ENCODE measurements at places on chromosomes 16 and 17.

DNA sequence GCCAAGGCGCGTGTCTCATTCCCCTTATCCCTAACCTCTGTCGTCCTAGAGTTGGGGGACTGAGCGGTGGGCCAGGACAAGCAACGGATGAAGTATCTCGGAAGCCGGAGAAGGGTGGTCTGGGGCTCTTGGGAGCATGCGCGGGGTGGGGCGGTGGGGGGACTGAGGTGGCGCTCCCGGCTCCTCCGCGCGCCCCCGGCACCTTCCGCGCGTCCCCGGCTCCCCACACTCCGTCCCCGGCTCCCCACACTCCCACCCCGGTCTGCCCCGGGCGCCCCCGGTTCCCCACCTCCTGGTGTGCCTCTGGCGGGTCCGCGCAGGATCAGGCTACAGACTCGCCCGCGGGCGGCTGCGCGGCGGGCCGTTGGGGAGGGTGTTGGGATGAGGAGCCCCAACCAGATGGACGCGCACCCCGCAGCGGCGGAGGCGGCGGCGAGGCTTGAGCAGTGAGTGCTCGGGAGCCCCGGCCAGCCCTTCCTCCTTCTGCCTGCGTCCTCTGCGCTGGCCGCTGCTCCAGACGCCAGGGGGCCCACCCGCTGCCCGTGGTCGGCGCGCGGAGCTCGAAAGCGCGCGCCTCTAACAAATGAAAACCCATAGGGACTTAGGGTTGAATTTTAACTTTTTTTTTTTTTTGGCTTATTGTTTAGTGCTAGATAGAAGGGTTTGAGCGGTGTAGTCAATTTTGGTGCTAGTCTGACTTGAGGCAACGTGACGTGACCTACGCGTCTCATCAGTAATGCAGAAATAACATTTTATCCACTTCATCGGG is 5.6 kb upstream of the CRYM start:
- no peak for DNase-seq

GRCh38 chr16:27500801-27501200 is 48.9 kb downstream of the GTF3C1 start:
- no peak for DNase-seq

GRCh38 chr16:68202091-68202519 is 33.8 kb downstream of the ESRP2 start:
- DNase-seq, result no peak

DNA sequence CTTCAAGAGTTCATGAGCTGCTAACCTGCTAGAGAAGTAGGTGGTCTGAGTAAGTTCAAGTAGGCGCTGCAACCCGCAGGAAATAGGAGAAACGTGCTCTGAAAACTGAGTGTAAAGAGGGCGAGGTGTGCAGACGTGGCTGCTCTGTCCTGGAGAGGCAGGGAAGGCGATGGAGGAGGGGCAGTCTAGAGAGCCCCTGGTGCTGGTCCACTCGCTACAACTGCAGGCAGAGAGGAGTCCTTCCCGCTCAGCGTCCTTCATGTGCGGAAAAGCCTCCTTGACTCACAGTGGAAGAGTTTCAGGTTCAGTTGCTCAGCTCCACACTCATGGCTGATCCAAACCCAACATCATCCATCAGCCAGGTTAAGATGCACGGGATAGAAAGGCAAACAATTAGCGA is 12.1 kb downstream of the ABCA3 start:
- no peak for DNase-seq

- DNase-seq, result no peak
These were observed 31.0 kb downstream of the MAPT start for GRCh38 chr17:45925311-45925710.

GRCh38 chr16:86466696-86467406 is 43.5 kb upstream of the FOXF1 start:
- no peak for DNase-seq

DNA sequence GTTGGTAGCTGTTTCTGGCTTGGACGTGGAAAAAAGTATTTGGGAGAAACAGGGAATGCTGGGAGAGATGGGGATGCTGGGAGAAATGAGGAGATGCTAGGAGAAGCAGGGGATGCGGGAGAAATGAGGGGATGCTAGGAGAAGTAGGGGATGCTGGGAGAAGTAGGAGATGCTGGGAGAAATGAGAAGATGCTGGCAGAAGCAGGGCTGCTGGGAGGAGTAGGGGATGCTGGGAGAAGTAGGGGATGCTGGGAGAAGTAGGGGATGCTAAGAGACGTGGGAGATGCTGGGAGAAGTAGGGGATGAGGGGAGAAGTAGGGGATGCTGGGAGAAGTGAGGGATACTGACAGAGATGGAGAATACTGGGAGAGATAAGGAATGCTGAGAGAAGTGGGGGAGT is 45.6 kb upstream of the IL34 start:
- no peak for DNase-seq

DNA sequence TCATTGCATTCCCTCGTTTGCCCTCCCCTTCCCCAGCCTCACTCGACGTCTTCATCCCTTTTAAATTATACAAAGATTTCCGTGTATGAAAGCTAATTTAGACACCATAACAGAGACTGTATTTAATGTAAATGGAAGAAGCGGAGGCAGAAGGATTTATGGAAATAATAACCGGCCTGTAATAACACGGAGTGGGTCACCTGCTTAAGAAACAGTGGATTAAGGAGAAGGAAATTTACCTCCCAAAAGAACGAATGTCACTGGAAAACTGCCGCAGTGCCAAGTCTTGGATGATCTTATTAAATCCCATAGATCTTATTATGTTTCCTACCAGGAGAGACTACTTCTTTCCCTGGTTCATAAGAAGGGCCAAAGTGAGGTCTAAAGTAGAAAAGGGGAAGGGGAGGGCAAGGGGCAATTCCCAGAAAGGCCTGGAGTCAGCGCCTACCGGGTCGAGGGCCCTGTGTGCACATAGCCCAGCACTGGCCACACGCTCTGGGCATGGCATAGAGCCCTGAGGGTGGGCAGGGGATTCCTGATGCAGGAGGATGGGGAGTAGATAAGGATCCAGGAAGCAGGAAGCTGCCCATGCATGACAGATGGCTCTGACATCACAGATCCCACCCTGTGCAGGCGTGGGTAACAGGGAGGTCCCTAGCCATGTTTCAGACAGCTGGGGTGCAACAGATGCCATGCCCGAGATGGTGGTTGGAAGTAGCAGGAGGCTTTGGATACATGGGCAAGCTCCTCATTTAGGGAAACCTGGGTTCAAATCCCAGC is 56.2 kb upstream of the RPL38 start:
- DNase-seq, result no peak

DNA sequence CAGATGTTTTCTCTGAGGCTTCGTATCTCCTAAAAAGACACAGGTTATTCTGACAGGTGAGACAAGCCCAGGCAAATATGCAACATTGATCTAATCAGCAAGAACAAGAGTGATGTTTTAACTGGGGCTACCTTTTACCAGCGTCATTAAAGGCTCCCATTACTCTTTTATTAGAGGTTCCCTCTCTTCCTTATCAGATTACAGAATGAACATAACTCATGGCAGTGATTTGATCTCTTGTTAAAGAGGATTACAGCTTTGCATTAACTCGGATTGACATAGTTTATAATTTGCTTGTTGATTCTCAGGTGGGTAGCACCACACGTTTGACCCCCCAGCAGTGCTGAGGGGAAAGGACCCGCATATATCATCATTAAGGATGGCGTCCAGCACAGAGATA is 90.5 kb downstream of the AATF start:
- no peak for DNase-seq

DNA sequence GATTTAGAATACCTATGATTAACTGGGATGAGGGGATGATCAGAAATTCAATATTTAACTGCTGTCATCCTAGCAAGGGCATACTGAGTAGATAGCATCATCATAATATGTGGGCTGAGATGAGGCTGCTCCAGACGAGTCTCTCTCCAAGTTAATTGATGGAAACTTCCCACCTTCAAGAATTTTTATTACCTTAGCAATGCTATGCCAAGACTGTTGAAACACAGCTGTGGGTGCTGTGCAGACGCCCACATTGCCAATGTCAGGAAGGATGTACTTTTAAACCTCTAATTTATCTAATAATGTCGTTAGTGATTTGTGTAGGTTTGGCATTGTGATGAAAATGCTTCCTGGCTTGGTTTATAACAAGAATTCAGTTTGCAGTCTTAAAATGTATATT is 170.4 kb downstream of the TRIM37 start:
- DNase-seq, result no peak

- DNase-seq, result no peak
These were observed 37.7 kb downstream of the USP32 start for GRCh38 chr17:60354223-60354622.

DNA sequence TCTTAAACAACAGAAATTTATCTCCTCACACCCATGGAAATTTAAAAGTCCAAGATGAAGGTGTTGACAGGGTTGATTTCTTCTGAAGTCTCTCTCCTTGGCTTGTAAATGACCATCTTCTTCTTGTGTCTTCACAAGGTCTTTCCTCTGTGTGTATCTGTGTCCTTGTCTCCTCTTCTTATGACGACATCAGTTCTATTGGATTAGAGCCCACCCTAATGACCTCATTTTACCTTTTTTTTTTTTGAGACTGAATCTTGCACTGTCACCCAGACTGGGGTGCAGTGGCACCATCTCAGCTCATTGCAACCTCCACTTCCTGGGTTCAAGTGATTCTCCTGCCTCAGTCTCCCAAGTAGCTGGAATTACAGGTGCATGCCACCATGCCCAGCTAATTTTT is 429.0 kb upstream of the CDH5 start:
- no peak for DNase-seq

DNA sequence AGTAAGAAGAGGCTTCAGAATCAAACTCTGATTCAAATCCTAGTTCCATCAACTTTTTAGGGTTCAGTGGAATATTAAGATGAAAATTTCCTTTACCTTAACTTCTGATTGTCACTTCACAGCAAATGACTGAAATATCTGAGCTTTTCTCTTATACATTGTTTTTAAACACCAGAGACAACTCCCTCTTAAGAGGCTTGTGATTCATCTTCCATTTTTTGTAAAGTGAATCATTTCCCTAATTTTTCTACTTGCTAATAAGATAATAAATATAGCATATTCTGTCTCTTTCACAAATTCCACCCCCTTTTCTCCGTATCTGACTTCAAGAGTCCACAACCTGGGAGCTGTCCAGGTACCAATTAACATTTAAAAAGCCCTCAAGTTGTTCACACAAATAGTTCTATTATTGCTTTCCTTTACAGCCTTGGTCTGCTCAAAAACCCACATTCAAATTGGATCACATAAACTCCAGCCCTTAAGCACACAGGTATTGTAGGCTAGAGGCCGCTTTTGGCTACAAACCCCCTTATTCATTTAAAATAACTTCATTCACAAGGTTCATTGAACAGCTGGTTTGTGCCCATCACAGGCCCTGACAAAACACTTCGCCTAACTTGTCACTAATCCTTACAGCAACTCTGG is 14.1 kb upstream of the UTP6 start:
- no peak for DNase-seq

GRCh38 chr17:70787721-70788300 is 618.5 kb downstream of the KCNJ2 start:
- no peak for DNase-seq

- no peak for DNase-seq
These were observed at the start of gene MILR1 for GRCh38 chr17:64448665-64449512. MILR1 (plus strand) TSS chr17:64449115; CDS start chr17:64449169, 54 bp downstream.

Measured in stimulated activated CD8-positive, alpha-beta memory T cell treated with anti-CD3 and anti-CD28 coated beads, Interleukin-4, amount 100 ng/mL, for 4 hours (primary cell).